ENCODE measurements at places on chromosomes 1 and 21. TPM values are rescaled to one million over a fixed set of nuclear protein-coding genes. Genes with fewer than 3 reads are reported as not detected.

Gene SDHB
- 100 TPM for total RNA-seq

Gene IL10RB
- 18.7 TPM for total RNA-seq

Gene CCDC181
- total RNA-seq, result not detected

Gene IL12RB2
- total RNA-seq, result 1.3 TPM

Gene EFNA3
- 0.21 TPM for total RNA-seq

Gene MYCL
- 5.0 TPM for total RNA-seq

Gene CNKSR1
- total RNA-seq, result 0.42 TPM

Gene NCAM2
- total RNA-seq, result 0.10 TPM

Gene MX2
- total RNA-seq, result 32.6 TPM

Gene DOP1B
- 14.6 TPM for total RNA-seq

Gene S100A9
- total RNA-seq, result 5,352 TPM

Gene THEMIS2
- 270 TPM for total RNA-seq

Gene RWDD3
- total RNA-seq, result 13.7 TPM

Gene PIK3C2B
- total RNA-seq, result 18.1 TPM

Gene RAD54L
- not detected for total RNA-seq

Gene LCE1E
- total RNA-seq, result not detected

Gene GJA8
- not detected for total RNA-seq

Gene S100A7
- total RNA-seq, result not detected

Gene CACYBP
- 96.9 TPM for total RNA-seq

Gene TMCO2
- total RNA-seq, result not detected

Gene MYBPH
- total RNA-seq, result not detected

Gene IL19
- 0.10 TPM for total RNA-seq

Gene IL20
- total RNA-seq, result not detected

Gene CELSR2
- total RNA-seq, result 1.4 TPM

Gene CFAP45
- total RNA-seq, result 2.4 TPM

Gene FNDC10
- 1.2 TPM for total RNA-seq

Gene TNFAIP8L2
- 4.6 TPM for total RNA-seq

Gene SPRR3
- not detected for total RNA-seq

Gene PRAMEF6
- total RNA-seq, result not detected

Gene BCAR3
- total RNA-seq, result 1.4 TPM

Gene F11R
- total RNA-seq, result 37.7 TPM

Gene ACTA1
- total RNA-seq, result not detected

All from mononuclear cell (primary cell).